Tibial nerve (tissue), 4 donors: ENCODE measurements at places on chromosomes 11 and 22.

DNA sequence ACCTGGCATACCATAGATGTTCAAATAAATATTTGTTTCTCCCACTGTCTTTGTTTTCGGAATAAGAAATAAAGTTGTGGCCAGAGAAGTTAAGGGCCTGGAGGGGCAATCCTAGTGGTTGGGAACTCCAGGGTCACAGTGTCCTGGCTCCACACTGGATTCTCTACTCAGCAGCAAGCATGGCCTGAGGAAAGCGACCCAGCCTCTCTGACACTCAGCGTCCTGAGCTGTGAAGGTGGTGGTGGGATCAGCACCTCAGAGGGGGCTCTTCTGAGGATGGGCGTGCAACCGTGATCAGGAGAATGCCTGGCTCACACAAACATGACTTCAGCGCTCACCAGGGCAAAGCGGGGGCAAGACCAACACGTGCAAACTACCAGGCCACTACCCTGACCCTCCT lies 59.9 kb downstream of the LARGE1 start:
- DNase-seq = no peak

DNA sequence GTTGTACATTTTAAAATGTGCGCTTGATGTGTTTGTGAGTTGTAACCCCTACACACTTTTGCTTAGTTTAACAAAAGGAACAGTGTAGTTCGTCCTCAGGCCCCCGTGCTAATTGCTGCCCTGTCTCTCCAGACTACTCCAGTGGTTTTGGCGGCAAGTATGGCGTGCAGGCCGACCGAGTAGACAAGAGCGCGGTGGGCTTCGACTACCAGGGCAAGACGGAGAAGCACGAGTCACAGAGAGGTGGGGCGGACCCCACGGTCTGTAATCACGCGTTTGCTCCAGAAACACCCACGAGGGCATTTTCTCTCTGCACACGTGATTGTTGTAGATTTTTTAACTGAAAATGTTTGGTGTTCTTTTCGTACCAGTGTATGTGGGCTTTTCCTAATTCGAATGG lies 18.6 kb downstream of the CTTN start:
- no peak for DNase-seq

GRCh38 chr11:12134236-12134585 lies 23.8 kb downstream of the MICAL2 start:
- DNase-seq = no peak

GRCh38 chr11:104327861-104328511 lies 164.0 kb upstream of the PDGFD start:
- no peak for DNase-seq

DNA sequence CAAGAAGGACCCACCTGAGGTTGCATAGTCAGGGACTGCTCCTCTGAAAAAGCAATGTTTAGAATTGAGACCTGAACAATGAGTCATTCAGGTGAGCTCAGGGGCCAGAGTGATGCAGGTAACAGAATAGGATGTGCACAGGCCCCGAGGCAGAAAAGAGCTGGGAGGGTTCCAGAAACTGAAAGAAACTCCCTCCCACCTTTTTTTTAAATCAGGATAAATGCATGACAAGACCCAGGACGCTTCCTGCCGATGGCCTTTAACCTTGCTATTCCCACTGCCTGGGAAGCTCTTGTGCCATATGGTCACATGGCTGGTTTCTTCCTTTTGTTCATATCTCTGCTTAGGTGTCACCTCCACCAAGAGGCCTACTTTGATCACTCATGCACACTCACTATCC lies 214.2 kb upstream of the ZBED5 start:
- no peak for DNase-seq

GRCh38 chr22:48537343-48537680 lies 1290.4 kb downstream of the BRD1 start:
- DNase-seq = no peak

GRCh38 chr22:40620464-40621046 lies 16.0 kb downstream of the MRTFA start:
- no peak for DNase-seq

DNA sequence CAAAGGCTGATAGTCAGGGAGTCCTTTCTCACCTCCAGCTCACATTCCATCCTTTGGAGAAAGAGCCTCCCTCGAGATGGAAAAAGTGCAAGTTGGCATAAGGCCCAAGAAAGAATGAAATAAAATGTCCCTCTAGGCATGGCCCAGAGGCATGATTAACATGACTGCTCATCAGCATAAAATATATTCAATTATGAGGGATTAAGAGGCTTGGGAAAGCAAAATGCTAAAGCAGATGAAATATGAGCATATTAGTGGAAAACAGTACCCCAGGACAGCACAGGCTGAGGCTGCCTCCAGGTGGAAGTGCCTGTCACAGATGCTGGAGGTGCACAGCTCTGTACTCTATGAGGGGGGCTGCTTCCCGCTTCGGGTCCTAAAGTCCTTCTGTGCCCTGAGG lies 347.8 kb upstream of the PLET1 start:
- no peak for DNase-seq

DNA sequence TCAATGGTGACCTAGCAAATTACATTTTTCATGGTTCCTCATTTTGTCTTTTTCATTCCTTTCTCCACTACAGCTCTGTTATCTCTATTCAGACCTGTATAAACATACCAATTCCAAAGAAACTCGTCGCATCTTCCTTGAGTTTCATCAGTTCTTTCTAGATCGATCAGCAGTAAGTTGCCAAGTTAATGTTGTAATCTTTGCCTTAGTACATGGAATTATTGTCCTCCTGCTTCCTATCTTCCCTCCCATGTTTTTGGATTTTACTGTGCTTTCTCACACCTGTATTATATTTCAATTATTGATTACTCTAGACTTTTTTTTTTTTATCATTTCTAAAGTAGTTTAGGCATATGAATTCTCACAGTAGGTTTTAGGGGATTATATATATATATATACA lies 69.5 kb upstream of the GRIK4 start:
- DNase-seq = no peak

DNA sequence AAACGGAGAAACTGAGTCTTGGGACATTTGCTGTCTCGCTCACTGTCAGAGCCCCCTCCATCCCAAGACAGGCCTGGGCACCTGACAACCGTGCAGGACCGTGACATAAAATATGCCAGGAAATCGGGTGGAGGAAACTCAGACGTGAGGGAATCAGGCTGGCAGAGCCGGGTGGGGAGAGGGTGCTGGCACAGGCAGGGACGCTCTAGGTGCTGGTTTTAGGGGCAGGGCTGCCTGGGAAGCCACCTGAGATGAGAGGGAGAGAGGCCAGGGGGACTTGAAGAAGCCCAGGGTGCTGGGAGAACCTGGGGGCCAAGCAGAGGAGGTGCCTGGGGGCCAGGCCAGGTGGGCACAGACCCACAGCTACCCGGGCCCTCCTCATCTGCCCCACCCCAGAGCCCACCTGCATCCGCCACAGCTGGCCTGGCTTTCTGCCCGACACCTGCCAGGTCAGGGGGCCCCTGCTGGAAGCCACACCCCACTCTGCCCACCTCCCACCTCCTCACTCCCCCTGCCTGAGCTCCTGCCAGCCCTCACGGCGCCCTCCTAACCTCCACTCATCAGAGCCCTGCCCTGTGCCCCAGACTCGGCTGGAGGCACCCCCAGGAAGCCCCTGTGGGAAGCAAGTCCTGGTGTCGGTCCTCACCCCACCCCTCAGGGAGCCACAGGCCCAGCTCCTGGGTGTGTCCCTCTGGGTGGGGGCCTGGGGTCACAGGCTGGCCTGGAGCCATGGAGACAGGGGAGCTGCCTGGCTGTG lies 27.3 kb upstream of the MUC5AC start:
- no peak for DNase-seq

GRCh38 chr22:29302402-29302680 lies 4.1 kb upstream of the GAS2L1 start:
- DNase-seq = no peak

DNA sequence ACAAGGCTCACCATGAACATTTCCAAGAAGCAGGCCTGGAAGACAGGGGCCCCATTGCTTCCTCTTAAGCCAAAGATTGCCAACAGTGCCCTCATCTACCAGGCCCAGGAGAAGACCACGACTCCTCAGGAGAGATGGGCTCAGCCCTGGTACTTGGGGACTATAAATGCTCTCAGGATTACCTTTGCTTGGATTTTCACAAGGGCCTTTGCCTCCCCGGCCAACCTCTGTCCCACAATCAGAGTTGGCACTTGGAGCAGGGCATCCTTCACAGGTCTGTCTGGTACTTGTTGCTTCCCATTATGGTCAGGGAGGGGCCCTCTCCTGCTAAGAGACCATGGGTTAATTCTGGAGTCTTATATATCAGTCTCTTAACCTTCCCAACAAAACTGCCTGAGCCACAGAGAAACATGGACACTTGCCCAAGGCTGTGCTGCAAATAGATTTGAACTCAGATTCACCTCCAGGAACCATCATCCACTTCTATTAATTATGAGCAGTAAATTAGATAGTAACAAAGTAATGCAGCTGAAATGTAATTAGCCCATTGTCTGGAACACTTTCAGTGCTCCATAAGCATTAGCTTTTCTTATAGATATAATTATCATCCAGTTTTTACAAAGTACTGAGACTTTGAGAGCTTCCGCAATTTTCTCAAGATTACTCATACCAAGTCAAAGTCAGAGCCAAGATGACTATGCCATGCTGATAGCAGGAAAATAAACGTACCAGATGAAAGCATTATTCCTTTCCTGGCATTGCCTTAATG lies 33.5 kb downstream of the POU2AF3 start:
- DNase-seq = no peak

DNA sequence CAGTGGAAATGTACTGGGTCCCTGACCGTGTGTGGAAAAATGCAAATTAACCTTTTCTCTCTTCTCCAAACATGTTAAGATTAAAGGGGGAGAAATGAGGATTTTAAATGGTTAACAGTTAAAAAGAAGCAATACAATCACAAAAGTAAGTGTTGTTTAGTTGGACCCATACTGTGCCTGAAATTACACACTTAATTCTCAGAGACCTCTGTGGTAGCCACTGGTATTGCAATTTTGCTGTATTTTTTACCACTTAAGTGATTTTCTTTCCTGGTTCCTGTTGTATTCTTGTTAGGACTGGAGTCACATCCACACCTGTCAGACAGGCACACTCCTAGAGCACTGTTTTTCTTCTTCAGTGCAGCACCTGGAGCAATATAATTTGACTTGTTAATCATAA lies 179.6 kb upstream of the PDGFD start:
- DNase-seq = no peak

DNA sequence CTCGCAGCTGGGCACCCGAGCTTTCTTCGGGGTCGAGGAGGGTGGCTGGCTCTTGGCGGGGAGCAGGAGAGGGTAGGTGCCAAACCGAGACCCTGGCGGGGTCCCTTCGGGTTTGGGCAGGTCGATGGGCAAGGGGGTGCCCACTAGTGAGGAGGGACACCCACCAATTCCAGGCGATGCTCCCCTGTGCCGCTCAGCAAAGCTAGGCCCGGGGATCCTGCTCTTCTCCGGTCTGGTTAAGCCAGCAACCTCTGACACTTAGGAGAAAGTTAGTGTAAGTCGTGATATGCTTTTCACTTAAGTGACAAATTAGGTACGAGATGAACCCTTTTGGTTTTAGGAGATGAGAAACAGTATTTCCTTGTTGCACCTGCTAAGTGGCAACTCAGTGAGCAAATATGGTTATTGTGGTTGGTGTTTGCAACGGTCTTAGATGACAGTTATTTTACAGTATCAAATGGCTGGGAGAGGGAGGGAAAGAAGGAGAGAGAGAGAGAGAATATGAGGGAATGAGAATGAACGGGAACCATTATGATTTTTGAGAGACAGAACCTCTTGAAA lies 565 bp downstream of the NUCB2 start:
- no peak for DNase-seq

DNA sequence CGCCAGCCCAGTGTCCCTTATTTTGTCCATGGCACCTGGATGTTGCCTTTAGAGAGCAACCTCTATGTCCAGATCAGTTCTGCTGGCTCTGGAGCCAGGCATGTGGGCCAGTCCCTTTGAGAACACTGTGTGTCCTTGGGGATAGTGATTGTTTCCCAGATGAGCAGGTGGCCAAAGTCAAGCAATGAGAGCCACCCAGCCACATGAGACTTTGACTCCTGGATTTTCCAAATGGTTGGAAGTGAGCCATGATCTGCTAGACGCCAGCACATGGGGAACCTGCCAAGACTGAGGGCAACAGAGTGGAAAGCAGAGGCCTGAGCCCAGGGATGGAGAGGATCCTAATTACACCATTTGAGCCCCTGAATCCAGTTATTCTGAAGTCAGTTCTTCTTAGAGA lies 479.8 kb downstream of the OPCML start:
- DNase-seq = no peak

GRCh38 chr11:100294748-100295147 lies 392.3 kb upstream of the ARHGAP42 start:
- no peak for DNase-seq

DNA sequence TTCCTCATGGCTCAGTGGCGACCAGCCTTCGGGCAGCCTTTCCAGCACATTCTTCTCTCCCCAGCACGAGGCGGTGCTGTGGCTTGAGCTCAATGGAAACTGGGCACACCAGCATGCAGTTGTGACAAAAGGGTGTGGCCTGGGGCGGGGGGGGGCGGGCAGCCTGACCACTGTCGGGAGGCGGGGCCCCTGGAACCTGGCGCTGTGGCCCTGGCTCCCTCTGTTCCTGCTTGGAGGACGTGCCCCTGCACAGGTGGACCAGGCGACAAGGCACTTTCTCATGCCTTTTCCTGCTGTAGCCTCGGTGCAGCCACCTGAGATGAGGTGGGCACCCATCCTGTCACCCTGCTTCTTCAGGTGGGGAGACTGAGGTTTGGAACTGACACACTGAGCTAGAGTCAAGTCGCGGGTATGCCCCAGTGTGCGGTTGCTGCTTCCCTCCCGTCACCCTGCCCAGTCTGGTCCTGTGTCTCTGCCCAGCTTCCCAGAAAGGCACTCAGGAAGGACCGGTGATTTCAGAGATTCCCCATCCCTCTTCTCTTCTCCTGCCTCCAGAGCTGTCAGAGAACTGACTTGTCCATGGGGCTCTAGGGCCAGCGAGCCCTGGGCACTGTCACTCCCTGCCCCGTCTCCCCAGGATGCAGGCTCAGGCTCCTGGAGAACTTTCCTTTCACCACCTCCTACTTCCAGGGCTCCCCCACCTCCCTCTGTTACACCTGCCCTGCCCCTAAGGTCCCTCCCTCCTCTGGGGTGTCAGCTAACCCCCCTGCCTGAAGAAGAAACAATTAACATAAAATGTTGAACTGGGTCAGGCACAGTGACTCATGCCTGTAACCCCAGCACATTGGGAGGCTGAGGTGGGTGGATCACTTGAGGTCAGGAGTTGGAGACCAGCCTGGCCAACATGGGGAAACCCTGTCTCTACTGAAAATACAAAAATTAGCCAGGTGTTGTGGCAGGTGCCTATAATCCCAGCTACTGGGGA lies 9.9 kb downstream of the B3GAT1 start:
- no peak for DNase-seq
